ENCODE measurements at places on chromosomes 5 and 9.

GRCh38 chr9:81666123-81666522 is 23.2 kb downstream of the TLE1 start:
- DNase-seq = no peak

- DNase-seq = peak; percentile 59
Observed at GRCh38 chr5:137344723-137345322, 154.3 kb downstream of the SPOCK1 start.

- no peak for DNase-seq
Observed at GRCh38 chr5:124790301-124790894, 44.0 kb upstream of the ZNF608 start.

DNA sequence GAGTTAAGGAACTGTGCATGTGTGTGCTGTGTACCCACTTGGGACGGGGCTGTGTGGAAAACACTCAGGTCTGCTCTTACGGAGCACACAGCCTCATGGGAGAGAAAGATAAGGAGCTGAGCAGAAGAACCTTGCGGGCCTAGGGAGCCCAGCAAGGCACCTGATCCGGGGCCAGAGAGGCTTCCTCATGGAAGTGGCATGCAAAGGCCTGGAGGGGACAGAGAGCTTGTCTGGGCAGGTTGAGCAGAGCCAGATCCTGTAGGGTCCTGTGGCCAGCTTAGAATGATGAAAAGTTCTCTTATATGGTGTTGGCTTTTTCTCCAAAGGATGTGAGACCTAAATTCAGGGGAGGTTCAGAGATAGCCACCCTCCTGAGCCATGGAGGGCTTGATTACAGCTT is 45.2 kb downstream of the NEK6 start:
- DNase-seq = no peak

- DNase-seq = peak; percentile 54
Observed at GRCh38 chr9:99140685-99141314, 35.9 kb downstream of the TGFBR1 start.

DNA sequence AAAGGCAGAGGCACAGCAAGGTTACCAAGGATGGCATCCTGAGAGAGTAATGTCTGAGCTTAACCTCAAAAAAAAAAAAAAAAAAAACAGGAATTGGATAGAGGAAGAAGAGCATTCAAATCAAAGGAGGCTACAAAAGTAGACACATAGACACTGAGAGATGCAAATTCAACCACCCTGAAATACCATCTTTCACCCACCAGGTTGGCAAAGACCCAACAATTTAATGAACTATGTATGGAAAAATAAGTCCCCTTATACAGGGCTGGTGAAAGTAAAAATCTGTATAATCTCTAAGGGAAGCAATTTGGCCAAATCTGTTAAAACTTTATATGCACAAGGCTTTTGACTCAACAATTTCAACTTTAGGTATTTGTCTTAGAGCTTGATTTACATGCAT is 4.9 kb downstream of the NADK2 start:
- no peak for DNase-seq

GRCh38 chr9:33125871-33126823 is 41.0 kb downstream of the B4GALT1 start:
- DNase-seq = no peak

DNA sequence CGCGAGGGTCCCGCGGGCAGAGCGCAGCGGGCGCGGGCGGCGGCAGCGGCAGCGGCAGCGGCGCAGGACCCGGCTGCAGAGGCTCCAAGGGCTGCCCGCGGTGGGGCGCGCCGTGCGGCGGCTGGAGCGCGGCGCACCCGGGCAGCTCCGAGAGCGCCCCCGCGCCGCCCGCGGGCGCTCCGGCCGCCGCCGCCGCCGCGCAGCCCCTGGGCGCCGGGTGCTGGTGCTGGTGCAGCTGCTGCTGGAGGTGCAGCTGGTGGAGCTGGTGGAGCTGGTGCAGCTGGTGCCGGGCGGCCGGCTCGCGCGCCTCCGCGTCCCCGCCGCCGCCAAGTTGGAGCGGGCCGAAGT is 644 bp downstream of the IER5L start:
- DNase-seq = no peak

- no peak for DNase-seq
Observed at GRCh38 chr9:74974558-74974957, 21.8 kb upstream of the C9orf40 start.

- no peak for DNase-seq
Observed at GRCh38 chr5:56183506-56183905, 49.6 kb downstream of the ANKRD55 start.
